Posterior vena cava (tissue), 2 donors: ENCODE measurements at places on chromosomes 7 and 10. TPM values are rescaled to one million over a fixed set of nuclear protein-coding genes. Genes with fewer than 3 reads are reported as not detected.

DNA sequence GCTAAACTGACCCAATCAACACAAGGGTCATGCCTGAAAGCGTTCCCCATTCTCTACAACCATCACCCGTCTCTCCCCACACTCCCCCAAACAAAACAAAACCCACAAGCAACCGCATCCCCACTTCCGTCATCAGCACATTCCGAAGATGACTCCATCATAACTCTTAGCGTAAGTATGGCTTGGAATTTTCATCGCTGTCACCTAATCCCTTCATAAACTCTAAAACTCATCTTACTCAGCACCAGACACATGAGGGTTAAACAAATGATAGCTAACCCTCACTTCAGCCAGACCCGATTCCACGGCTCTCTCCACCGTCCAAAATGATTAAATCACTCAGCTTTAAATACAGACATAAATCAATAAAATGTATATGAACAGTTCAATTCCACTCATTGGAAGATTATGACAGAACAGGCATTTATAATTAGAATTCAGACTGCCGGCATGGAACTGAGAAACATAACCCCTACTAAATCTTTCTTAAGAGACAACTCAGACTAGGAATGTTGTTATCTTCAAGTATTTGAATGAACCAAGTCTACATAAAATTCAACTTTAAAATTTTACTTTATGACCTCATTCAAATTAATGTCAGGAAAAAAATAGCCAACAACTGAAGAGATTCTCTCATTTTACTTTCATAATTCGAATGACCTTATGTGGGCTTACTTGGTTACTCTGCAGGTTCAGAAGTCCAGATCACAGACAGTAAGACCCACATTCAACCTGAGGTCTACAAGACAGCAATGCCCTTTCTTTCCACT lies 215.9 kb downstream of the PARD3 start:
- no peak for DNase-seq

GRCh38 chr10:58268454-58268945 lies 462 bp upstream of the CISD1 start:
- no peak for DNase-seq

- DNase-seq = no peak
Observed at GRCh38 chr10:77545585-77545984, 92.0 kb downstream of the KCNMA1 start.

- DNase-seq = no peak
Observed at GRCh38 chr10:65396997-65397396, 1528.8 kb upstream of the LRRTM3 start.

DNA sequence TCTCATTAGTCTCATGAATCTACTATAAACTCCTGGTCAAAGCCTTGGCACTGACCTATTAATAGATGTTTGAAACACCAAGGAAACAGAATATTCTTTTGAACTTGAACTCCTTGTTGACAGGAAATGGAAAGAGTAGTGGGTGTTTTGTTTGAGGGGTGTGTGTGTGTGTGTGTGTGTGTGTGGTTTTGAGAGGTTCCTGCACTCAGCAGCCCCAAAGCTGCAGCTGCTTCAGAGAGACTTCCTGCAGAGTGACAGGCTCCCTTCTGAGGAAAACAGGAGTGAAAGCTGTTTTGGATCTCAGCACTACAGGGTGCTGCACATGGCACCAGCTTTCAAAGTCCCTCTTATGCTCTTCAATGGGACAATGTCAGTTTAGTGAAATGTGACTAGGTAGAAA lies 546.5 kb upstream of the STEAP1 start:
- no peak for DNase-seq

- DNase-seq = no peak
Observed at GRCh38 chr10:131697476-131698128, 203.2 kb upstream of the PPP2R2D start.

MALRD1 gene
- 3.4 TPM for total RNA-seq

STRIP2 gene
- total RNA-seq = 0.28 TPM

DNA sequence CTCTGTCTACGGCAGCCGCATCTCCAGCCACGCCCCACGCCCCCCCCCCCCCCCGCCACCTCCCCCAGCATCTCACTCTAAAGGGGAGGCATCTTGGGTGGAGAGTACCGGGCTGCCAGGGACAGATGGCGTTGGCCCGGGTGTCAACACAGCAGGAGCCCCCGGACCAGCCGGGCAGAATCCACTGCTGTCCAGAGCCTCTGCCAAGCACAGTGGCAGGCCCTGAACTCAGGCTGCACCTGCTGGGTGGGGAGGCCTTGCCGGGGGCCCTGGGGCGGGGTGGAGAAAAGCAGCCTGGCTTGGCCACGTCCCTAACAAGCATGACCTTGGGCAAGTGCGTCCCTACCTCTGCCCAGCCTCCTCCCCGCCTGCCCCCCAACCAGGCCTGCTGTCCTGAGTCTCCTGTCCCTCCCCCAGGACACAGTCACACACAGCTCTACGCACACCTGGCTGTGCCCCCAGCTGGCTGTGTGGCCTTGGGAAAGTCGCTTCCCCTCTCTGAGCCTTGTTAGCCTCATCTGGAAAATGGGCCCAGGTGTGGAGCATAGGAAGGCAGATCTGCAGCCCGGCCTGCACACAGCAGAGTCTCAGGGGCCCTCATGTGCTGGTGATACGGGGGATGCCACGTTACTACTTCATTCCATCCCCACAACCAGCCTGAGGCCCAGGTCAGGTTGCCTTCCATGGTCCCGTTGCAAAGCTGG lies 45.2 kb downstream of the MICALL2 start:
- DNase-seq = no peak

LAMB4 gene
- total RNA-seq = 0.37 TPM

DNA sequence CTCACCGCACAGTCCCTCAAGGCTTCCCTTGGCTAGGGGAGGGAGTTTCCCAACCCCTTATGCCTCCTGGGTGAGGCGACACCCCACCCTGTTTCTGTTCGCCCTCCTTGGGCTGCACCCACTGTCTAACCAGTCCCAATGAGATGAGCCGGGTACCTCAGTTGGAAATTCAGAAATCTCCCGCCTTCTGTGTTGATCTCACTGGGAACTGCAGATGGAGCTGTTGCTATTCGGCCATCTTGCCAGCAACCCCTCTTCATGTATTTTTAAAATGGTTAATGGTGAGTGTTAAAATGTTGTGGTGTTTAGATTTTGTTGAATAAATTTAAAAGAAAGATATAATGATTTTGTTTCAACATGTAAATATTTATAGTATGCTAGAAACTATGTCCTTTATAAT lies 22.0 kb downstream of the UMAD1 start:
- no peak for DNase-seq

DNA sequence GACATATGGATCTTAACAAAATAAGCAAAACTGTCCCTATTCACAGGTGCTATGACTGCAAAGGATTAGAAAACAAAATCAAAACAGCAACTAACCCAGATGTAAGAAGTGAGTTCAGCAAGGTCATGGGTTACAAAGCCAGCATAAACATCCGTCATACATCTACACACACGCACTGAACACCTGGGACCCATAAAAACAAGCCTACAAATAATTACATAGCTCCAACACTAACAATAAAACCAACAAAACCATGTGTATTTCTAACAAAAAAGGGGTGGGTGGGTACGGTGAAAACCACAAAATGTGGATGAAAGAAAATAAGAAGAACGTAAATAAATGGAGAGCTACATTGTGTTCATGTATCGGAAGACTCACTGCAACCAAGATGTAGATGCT lies 256.8 kb downstream of the ELFN1 start:
- no peak for DNase-seq
